ENCODE measurements at places on chromosomes 12 and 14. TPM values are rescaled to one million over a fixed set of nuclear protein-coding genes. Genes with fewer than 3 reads are reported as not detected.

Gene MYH7
- not detected for total RNA-seq

Gene GDF3
- not detected for total RNA-seq

Gene E2F7
- total RNA-seq, result 10.3 TPM

Gene KIF26A
- not detected for total RNA-seq

- H3K27me3 ChIP-seq, result no peaks in the 10 kb centered on the region
- H3K4me1 ChIP-seq, result no peaks in the 10 kb centered on the region
- no peaks in the 10 kb centered on the region for H3K36me3 ChIP-seq
- H3K27ac ChIP-seq, result no peak overlapping the region
- H3K4me3 ChIP-seq, result no peak overlapping the region
Observed at GRCh38 chr12:45712319-45712718, 17.2 kb upstream of the ARID2 start.

DNA sequence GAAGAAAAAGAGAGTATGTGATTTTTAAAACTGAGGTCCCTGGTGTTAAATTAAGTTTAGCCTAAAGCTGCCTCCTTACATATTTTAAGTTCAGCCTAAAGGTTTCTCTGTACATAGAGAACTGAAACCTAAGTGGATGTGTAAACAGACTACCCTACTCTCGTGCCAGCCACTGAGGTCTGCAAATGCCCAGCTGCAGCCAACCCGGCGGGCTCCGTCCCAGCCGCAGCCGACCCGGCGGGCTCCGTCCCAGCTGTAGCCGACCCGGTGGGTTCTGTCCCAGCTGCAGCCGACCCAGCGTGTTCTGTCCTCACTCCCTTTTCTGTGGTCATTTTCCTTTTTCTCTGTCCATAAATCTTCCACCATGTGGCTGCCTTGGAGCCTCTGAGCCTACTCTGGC lies 97.2 kb upstream of the SFSWAP start:
- no peaks in the 10 kb centered on the region for H3K4me1 ChIP-seq
- no peak overlapping the region for H3K27ac ChIP-seq
- no peaks in the 10 kb centered on the region for H3K36me3 ChIP-seq
- H3K4me3 ChIP-seq, result no peak overlapping the region

DNA sequence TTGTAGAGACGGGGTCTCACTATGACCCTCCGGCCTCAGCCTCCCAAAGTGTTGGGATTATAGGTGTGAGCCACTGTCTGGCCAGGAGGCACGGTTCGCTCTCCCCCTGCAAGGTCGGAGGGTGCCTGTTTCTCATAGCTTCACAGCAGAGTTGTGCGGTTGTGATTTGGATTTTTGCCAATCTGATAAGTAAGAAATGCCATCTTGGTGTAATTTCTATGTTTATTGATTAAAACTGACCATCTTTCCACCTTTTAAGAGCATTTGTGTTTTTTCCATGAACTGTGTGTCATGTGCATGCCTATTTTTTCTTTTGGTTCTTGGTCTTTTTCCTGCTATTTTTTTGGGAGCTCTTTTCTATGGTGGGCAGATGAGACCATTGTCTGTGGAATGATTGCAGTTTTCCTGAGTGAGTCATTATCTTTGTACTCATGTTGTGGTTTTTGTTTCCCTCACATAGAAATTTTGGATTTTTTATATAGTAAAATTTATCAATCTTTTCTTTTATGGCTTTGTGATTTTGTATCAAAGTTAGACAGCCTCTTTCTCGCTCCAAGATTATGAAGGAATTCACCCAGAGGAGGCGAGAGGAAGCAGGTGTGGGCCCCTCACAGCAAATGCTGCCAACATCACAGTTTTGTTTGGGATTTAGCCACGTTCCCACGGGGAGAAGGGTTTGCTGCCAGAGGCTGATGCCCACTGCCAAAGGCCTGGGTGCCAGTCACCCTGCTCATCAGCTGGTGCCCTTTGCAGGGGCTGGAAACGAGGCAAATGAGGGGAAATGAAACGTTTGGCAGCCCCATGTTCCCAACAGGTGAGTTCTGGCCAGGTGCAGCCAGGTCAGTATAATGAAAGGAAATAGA lies 47.2 kb downstream of the RFX4 start:
- no peaks in the 10 kb centered on the region for H3K4me1 ChIP-seq
- 0 out of 2 replicates have a peak, but pooled peaks cover 2% of the 10 kb centered on the region for H3K27me3 ChIP-seq
- no peak for DNase-seq
- H3K27ac ChIP-seq, result no peak overlapping the region

DNA sequence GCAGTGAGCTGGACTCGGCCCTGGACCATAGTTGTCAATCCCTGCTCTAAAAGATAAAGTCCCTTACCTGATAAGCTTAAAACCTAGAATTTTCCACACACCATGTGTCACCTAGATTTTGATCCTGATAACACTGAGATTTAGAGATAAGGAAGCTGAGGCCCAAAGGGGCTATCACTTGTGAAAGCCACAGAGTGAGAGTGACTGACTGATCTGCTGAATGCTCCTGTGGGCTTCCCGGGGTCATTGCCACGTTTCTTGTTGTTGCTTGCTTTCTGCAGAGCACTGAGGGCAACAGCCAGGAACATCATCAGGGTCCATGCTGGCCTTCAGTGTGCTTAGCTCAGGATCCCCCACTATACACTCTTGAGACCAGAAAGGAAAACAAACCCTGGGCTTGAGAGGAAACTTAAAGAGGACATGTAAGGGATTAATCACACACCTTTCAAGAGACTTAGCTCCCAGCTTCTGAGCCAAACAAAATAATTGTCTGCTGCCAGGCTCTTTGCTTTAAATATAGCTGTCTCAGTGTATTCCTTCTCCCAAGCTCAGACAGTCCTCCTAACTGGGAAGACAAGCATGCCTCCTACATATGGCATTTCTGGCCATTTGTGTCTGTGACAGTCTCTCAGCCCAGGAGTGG lies 82.6 kb upstream of the ARHGAP5 start:
- peaks cover 6% of the 10 kb centered on the region for H3K4me1 ChIP-seq
- H3K4me3 ChIP-seq, result no peak overlapping the region
- no peaks in the 10 kb centered on the region for H3K36me3 ChIP-seq
- H3K27ac ChIP-seq, result no peak overlapping the region
- DNase-seq, result no peak

- no peak overlapping the region for H3K27ac ChIP-seq
- peaks cover 14% of the 10 kb centered on the region for H3K4me1 ChIP-seq
- H3K36me3 ChIP-seq, result peaks cover 1% of the 10 kb centered on the region
- no peak for DNase-seq
- H3K4me3 ChIP-seq, result no peak overlapping the region
- H3K27me3 ChIP-seq, result no peaks in the 10 kb centered on the region
Observed at GRCh38 chr12:113250045-113250444, 28.8 kb downstream of the TPCN1 start.
